ENCODE measurements at places on chromosomes 1 and 21. TPM values are rescaled to one million over a fixed set of nuclear protein-coding genes. Genes with fewer than 3 reads are reported as not detected.

DNA sequence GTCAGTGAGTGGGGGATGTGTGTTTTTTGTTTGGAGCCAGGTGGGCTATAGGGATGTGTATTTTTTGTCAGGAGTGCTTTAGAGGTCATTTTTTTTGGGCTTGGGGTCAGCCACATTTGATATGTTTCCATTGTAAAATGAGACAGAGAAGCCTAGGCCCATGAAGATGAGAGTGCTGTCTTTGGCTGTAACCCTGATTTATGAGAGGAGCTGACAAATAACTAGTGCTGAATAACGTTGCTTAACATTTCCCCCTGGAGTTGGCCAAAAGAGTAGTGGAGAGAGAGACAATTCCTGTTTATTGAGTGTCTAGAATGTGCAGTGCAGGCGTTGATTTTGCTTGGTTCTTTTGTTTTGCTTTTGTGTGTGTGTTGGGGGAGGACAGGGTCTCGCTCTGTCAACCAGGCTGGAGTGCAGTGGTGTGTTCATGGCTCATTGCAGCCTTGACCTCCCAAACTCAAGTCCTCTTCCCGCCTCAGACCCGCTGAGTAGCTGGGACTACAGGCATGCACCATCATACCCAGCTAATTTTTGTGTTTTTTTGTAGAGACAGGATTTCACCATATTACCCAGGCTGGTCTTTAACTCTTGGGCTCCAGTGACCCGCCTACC lies 64.7 kb downstream of the S1PR1 start:
- no peak for DNase-seq
- H3K4me1 ChIP-seq = peaks cover 7% of the 10 kb centered on the region
- H3K4me3 ChIP-seq = no peak overlapping the region
- no peaks in the 10 kb centered on the region for H3K27me3 ChIP-seq
- H3K36me3 ChIP-seq = no peaks in the 10 kb centered on the region
- H3K27ac ChIP-seq = no peak overlapping the region

DNA sequence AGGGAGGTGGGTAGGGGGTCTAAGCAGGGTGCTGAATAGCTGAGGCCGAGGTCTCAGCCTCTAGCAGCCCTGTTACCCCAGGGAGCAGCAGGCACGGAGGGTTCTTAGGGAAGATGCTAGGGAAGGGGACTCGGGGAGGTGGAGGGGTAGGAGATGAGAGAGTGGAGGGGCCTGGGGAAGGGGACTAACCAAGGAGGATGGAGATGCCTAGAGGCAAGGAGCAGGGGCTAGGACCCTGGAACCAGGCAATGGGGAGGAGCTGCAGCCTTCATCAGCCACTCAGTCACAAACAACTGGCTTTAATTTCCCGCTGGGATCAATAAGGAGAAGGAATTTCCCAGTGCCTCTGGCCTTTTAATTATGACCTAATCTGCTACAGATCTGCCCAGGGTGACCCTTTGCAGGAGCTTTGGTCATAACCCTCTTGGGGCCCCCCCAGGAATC lies 2.9 kb upstream of the CRABP2 start:
- H3K4me1 ChIP-seq = peaks cover 29% of the 10 kb centered on the region
- no peaks in the 10 kb centered on the region for H3K36me3 ChIP-seq
- peaks cover 25% of the 10 kb centered on the region for H3K27me3 ChIP-seq
- no peak overlapping the region for H3K27ac ChIP-seq
- DNase-seq = no peak

DNA sequence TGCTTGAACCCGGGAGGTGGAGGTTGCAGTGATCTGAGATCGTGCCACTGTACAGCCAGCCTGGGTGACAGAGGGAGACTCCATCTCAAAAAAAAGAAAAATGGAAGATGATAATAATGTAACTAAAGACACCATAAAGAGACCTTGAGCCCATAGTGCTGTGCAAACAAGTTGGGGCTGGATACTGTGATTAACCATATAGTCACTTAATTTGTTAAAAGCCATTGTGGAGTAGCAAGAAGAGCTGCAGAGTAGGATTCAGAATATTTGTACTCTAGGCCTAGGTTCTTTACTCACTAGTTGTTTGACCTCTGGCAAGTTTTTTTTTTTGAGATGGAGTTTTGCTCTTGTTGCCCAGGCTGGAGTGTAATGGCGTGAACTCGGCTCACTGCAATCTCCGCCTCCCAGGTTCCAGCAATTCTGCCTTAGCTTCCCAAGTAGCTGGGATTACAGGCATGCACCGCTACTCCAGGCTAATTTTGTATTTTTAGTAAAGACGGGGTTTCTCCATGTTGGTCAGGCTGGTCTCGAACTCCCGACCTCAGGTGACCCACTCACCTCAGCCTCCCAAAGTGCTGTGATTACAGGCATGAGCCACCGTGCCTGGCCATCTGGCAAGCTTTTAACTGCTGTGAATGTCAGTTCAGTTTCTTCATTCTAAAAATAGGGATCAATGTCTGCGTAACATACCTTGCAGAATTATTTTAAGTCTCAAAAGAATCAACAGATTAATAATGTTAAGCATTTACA lies 12.8 kb downstream of the CAP1 start:
- no peak overlapping the region for H3K4me3 ChIP-seq
- no peaks in the 10 kb centered on the region for H3K27me3 ChIP-seq
- H3K27ac ChIP-seq = no peak overlapping the region

GRCh38 chr1:147565189-147565980 lies 24.1 kb downstream of the BCL9 start:
- no peak overlapping the region for H3K4me3 ChIP-seq
- no peak for DNase-seq
- H3K4me1 ChIP-seq = no peaks in the 10 kb centered on the region
- H3K27ac ChIP-seq = no peak overlapping the region

DNA sequence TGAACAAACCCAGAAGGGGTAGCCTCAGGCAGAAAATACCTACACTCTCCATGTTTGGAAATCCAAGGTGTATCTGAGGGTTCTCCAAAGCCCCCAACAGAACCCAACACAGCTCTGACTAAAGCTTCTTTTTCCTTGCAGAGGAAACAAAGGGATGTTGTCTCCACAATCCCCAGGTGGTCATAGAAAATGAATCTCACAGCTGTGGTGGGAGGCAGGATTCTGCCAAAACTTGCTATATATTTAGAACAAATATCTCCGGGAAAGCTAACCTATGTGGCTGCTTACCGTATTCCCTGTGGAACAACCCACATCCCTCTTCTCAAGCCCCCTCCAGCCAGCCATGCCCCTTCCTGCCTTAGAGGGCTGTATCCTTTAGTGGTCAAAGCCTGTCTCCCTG lies 406.1 kb downstream of the PRDM2 start:
- no peaks in the 10 kb centered on the region for H3K27me3 ChIP-seq
- H3K4me1 ChIP-seq = no peaks in the 10 kb centered on the region
- H3K4me3 ChIP-seq = no peak overlapping the region
- no peak for DNase-seq
- H3K27ac ChIP-seq = no peak overlapping the region

The OR2L3 gene
- not detected for total RNA-seq

The SPRR2G gene
- total RNA-seq = not detected
